T follicular helper cell (primary cell): ENCODE measurements at places on chromosomes 13 and 19.

DNA sequence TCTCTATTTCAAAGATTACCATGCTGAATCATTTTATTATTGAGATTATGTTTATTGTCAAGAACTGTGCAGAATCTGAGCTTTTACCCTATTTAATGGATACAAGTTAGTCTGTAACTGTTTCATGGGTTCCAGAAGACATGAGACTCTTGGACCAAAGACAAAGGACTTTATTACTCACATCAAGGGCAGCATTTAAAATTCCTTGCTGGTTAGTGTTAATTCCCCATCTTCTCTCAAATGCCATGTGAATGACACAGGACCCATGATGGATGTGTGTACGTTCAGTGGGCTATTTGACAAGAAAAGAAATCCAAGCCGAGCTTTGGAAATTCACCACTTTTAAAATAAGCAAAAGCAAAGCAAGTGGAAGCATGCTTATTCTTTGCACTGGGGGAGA, 139.9 kb downstream of the PCDH20 start:
- DNase-seq: no peak

- DNase-seq: no peak
Observed at GRCh38 chr13:113915786-113916329, 52.0 kb upstream of the GAS6 start.

- no peak for DNase-seq
Observed at GRCh38 chr19:33868076-33868735, 71.5 kb downstream of the KCTD15 start.

- DNase-seq: no peak
Observed at GRCh38 chr19:30540761-30541160, 168.6 kb downstream of the ZNF536 start.

GRCh38 chr19:48283908-48284307, 14.0 kb downstream of the ZNF114 start:
- DNase-seq: no peak

GRCh38 chr13:76798037-76798436, 88.2 kb downstream of the KCTD12 start:
- no peak for DNase-seq

GRCh38 chr13:33158816-33159215, 126.7 kb downstream of the STARD13 start:
- DNase-seq: no peak

DNA sequence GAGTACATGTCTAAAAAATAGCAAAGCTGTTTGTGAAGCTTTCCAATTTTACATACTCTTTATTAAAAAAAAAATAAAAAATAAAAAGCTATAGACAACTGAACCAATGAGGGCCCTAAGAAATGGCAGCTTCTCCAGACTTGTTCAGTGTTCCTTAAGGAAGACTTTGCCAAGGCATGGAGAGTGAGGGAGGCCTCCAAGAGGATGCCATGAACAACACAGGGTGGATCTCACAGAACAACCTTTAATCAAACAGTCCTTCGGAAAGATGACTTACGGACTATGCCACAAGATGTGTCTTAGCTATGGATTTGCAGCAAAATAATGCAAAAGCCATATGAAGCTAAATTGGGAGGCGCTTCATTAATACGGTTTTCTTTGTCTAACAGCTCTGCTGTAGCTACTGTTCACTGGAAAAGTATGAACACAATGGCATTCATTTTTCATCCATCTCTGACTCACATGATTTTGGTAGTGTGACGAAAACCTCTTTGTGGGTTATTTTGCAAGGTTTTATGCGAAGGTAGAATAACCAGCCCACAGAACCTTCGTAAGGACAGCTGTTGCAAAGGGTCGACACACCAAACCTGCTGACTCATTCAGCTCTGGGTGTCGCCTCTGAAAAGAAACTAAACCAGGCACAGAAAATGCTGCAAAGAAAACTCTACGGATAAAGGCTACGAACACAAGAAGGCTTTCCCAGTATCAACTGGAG, 27.7 kb downstream of the EFNB2 start:
- no peak for DNase-seq
